ENCODE measurements at places on chromosomes 11 and 22.

- no peak for DNase-seq
Observed at GRCh38 chr22:24920029-24920428, 26.5 kb downstream of the LHFPL7 start.

DNA sequence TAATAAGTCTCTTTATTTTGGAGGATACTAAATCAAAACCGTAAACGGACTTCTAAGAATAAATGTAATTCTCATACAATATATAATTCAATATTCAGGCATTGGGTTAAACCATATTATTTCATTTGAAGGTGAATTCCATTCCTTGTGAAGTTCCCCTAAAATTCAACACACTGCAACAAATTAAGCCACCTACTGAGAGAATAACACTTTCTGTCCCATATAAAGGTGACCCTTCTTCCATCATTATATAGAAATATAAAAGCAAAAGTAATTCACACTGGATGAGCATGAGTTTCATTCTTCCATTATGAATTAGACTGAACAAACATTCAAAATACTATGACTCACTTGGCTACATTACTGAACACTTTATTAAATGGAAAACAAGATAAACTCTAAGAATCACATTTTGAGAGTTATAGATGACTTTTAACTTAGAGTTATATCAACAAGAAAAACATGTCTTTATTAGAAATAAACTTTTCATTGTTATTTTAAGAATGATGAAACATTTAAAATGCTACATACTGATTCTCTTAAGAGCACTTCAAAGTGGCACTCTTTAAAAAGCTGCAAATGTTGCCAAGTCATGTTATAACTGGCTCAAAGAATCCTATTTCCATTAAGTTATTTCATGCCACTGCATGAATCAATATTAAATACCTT is 2.8 kb downstream of the SESN3 start:
- no peak for DNase-seq

GRCh38 chr11:94084164-94084563 is 44.5 kb upstream of the PANX1 start:
- DNase-seq = no peak

GRCh38 chr22:46833228-46833627 is 70.8 kb downstream of the TBC1D22A start:
- DNase-seq = no peak

DNA sequence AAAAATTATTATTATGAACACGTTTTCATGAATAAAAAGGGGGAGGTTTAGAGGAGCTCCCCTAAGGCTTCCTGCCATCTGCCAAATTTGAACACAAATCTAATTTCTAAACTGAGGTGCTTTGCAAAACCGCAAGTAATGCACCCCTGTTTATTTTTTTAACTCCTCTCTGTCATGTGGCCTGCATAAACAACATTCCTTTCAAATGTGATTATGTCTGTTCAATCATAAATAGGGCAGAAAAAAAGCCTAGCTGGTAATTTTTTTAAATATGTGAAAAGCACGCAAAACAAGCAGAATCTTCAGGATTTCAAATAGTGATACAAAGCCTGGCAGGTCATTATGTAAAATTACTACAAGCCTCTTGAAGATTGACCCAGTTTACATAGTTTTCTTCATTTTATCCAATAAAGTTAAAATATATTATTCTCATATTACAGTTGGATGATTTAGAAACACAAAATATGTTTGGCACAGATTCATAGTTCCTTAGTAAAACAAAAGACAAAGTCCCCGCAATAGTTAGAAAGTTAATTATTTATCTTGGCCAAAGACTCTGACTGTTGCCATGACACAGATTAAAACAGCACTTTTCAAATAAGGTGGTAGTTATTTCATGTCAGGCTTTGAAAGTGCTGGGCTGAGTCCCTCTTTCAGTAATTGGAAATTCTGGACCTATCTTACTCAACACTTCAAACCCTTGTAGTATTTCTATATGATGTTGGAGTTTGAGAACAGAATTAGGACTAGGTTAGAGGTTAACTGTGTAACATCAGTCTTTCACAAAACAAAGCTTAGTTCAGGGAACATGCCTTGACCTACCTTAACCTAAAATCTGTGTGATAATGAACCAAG is 200.3 kb upstream of the MPPED2 start:
- no peak for DNase-seq

DNA sequence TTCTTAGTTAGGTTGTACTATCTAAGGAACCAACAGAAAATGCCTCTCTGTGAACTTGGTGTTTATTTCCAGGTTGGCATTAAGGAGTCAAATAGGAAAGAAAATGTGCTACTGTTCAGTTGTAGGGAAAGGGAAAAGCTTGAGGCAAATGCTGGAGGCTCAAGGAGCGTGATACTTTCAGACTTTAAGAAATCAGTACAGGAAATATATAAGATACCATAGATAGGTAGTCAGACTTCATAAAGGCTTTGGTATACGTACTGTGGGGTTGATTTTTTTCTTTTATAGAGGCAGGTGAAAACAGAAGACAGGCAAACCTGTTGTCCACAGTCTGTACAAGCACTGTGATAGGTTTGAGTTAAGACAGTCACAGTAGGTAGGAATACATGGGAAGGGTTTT is 30.8 kb downstream of the EP300 start:
- DNase-seq = no peak

DNA sequence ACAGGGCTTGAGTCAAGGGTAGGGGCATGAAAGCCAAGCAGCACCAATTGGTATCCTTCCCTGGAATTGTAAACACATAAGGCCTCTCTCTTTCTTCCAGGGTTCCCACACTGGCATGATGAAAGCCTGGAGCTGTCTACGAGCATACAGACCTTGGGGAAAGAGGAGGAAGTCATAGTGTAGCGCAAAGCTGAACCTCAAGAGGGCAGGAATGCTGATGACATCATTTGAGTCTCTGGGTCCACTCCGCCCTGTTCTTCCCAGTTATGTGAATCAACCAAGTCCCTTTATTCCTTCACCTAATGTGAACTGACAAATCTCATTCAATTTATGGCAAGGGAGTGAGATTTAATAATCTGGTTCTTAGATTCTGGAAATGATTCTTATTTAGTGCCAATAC is 266.4 kb upstream of the NCAM1 start:
- DNase-seq = no peak

DNA sequence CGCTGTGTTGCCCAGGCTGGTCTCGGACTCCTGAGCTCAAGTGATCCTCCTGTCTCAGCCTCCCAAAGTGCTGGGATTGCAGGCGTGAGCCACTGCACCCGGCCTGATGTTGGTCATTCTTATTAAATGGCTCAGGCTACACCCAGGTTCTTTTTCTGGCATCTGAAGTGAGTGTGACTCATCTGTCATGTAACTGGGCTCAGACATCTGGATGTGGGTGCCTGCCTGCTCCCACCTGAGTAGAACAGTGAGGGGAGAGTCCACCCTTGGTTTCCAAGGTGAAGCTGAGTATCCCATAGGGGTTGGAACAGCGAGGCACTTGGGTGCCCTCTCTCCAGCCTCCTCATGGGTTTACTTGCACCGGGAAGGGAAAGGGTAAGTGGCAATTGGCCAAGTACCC is 36.7 kb upstream of the EIF3D start:
- peak; percentile 44 for DNase-seq

- DNase-seq = no peak
Observed at GRCh38 chr11:119782739-119783072, 53.7 kb upstream of the NECTIN1 start.

DNA sequence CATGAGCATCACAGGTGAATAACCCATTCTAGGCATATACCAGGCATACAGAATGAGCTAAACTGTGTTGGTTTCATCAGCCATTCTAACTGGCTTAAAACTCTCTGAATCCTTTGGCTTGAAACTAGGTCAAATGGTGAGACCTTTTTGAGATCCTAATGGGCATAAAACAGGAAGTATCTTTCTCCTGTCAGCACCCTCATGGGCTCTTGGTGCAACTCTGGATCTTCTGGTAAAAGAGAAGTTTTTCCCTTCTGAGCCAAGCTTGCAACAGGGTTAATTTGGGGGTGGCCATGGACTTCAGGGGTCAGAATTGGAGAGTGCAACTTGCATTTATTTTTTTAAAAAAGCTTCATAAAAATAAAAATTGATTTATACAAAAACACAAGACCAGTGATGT is 67.9 kb upstream of the GRAMD1B start:
- DNase-seq = no peak

- DNase-seq = no peak
Observed at GRCh38 chr11:79353706-79354105, 87.1 kb downstream of the TENM4 start.

DNA sequence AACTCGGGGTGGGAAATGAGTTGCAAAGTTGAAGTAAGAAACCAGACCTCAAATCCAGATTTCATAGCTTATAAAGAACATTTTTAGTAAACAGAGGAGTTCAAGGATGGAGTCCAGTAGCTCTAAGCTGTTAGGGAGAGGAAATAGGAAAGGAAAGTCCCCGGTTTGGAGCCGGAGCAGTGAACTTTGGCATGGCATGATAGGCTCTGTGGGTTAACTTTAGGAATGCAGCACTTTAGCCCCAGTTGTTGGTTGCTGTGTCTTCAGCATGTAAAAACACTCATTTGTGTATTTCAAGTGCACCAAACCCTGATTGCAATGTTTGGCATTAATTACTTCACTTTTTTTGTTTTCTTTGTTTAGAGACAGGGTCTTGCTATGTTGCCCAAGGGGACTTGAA is 8.6 kb upstream of the PIK3IP1 start:
- DNase-seq = no peak

GRCh38 chr11:37632748-37633147 is 1034.7 kb upstream of the RAG2 start:
- DNase-seq = no peak

DNA sequence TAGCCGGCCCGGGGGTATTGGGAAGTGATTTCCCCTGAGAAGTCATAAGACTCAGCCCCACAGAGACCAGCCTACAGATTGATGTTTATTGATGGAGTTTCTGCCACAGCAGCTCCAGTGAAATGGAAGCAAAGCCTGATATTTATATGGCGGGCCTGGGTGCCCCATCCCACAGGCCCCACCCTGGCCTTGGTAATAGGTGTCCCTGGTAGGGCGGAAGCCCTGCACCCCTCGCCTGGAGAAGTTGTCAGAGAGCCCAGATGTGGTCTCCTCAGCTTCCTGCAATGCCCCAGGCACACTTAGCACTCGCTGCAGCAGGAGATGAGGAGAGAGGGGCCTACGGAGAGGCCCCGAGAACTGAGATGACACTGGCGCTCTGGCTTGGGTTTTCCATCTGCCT is 107.4 kb downstream of the MORC2 start:
- no peak for DNase-seq

DNA sequence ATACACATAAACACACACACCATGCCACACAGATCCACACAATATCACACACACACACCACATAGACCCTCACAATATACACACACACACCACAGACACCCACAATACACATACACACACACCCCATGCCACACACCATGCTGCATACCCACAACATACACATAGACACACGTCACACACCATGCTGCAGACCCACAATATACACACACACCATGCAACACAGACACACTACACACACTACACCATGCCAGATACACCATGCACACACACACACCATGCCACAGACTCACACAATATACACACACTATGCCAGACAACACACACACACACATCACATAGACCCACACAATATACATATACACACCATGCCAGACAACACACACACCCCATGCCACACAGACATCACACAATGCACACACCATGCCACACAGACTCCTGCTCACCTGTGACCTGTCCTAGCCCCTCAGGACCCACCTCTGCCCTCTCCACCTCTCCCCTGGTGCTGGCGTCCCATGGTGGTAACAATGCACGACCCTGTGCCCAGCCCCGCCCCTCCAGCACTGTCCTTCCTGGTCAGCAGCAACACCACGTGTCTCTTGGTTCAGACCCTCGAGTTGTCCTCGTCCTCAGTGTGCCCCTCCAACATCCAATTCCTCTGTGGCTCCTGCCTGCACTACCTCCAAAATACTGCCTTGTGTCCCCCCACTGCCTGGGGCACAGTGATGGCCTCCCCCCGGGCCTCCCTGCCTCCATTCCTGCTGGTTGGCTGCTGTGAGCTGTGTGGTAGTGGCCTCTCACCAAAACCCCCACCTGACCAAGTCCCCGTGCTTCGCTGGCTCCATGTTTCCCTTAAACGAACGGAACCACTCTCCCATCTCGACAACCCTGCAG is 23.7 kb upstream of the RFPL3 start:
- no peak for DNase-seq

DNA sequence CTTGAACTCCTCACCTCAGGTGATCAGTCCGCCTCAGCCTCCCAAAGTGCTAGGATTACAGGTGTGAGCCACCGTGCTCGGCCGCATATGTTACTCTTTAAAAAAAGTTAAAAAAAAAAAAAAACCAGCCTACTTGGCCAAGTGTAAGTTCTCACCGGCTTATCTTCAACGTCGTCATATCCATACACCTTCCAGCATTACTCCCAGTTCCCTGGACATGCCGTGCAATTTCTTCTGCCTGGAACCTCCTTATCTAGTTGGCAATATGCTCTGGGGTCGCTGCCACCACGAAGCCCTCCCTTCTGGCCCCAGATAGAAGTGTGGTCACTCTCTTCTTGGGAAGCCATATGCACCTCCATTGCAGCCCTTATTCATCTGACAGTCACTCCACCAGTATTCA is 36.3 kb upstream of the CBX7 start:
- no peak for DNase-seq

DNA sequence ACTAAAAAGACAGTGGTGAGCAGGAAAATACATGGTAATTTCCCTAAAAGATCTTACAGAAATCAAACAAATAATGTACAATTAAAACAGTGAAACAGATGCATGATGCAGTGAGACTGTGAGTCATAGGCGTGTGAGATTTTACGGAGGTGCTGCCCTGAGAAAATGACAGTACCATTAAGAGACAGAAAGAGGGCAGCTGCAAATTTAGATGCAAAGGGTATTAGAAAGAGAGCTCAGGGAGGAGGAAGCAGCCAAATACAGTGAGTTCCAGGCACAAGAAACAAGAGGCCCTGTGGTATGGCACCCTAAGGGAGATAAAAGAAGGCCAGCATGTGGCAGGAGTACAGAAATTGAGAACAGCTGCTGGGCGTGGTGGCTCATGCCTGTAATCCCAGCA is 88.5 kb upstream of the FIBIN start:
- DNase-seq = peak; percentile 2

GRCh38 chr22:49686495-49687219 is 141.0 kb downstream of the BRD1 start:
- no peak for DNase-seq

DNA sequence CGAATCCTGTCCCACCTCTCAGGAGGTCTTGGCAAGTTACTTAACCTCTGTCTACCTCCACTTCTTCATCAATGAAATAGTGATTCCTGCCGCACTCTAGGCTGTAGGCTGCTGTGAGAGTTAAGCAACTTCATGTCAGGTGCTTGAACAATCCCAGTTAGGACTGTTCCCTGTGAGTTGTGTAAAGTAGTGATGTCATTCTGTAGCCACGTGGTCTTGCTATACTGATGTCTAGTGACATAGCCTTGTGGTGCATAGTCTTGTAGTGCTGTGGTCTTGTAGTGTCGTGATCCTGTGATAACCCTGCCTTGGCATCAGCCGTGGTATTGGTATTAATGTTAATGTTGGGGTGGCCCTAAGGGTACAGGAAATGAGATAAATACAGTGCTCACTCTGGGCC is 30.3 kb upstream of the PRR5 start:
- DNase-seq = no peak

GRCh38 chr11:45213717-45214116 is 67.3 kb downstream of the PRDM11 start:
- no peak for DNase-seq

Data from H54 (cell line).